ENCODE measurements at places on chromosomes 5 and 9.

DNA sequence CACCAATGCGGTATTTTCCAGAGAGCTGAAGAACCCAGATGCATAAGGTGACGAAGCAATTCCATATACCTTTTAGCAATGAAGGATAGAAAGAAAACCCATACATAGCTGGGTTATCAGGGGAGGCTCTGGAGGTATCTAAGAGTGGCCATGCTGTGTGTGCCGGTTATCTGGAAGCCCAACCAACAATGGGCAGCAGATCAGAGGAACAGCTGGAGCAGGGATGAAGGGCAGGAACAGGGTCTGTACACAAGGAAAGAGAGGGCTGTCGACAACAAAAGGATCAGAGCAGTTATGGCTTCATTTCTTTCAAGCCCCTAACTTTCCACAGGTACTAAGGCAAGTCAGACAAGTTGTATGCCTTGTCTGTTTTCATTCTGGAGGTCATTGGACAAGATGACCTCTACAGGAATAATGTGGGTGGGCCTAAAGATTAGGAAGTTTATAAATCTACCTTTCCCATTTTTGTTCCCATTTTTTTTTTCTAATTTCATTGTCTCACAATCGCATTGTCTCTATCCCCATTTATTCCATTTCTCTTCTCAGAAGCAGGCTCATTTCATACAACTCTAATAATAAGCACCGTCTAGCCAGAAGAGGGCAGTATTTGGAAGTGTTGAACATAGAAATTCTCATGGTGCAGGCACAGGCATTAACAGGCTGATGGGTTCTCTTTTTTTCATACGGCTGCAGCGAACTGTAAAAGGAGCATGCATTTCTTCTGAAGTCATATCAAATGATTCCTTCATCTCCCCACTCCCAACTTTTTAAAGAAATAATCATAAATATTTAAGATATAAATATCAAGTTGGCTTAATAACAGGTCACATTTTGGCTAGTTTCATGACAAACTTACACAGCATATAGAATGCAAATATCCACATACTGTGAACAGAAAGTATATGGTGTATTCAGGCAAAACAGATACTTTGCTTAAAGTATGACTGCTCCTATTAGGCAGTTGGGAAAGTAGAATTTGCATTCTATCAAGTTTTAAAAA, 63.5 kb downstream of the ZNF474 start:
- no peak overlapping the region for H3K4me3 ChIP-seq
- no peak for DNase-seq
- no peaks in the 10 kb centered on the region for H3K27me3 ChIP-seq
- no peaks in the 10 kb centered on the region for H3K4me1 ChIP-seq
- no peaks in the 10 kb centered on the region for H3K36me3 ChIP-seq

DNA sequence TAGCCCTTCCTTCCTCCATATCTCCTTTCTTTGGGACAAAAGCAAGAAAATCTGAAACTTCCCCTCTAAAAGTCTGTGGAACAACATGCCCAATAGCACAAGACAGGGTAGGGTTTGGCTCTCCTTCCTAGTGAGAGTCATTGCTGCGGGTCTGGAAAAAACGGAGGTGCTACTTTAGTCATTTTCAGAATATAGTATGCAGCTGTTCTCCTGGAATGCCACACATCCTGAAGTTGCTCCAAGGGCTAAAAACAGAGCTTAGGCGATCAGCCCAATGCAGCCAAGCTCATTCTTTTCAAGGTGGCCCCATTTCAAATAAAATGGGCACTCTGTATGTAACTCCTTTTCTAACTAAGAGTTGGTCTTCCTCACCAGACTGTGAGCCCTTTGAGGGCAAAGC, 39.5 kb upstream of the MYOT start:
- H3K4me1 ChIP-seq: no peaks in the 10 kb centered on the region
- H3K27ac ChIP-seq: no peak overlapping the region
- no peak for DNase-seq
- H3K27me3 ChIP-seq: peaks cover 2% of the 10 kb centered on the region
- peaks cover 18% of the 10 kb centered on the region for H3K36me3 ChIP-seq

GRCh38 chr5:37212096-37212495, 37.1 kb downstream of the CPLANE1 start:
- H3K27ac ChIP-seq: no peak overlapping the region
- peaks cover 35% of the 10 kb centered on the region for H3K36me3 ChIP-seq
- H3K4me3 ChIP-seq: no peak overlapping the region
- peaks cover 2% of the 10 kb centered on the region for H3K27me3 ChIP-seq
- H3K4me1 ChIP-seq: peaks cover 14% of the 10 kb centered on the region

DNA sequence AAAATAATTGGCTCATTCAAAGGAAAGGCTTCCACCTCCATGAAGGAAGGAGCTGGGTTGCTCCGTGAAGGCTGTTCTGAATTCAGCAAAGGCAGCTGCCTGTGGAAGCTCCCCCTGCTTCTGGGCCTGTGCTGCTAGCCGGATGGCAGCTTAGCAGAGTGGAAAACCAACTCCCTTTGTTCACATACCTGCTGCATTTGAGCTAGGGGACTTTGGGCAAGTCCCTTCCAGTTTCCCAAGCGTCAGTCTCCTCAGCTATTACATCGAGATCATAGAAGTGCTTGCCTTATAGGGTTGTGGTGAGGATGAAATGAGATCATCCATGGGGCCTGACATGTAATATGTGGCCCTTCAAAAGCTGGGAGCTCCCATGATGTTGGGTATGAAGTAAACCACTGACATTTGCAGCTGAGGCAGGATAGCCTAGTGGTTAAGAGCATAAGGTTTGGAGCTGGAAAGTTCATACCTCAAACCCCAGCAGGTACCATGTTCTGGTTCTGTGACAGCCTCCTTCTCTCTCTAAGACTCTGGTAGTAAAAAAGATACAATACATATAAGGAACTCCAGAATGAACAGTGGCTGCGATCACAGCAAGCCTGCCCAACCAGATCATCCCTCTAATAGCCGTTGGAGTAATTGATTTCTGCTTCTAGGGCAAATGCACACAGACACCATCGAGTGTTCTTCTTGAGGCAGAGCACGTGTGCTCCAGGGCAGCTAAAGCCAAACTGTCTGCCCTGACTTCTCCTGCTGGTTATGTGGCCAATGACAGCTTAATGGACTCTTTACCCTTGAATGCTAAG, 11.0 kb upstream of the DENND1A start:
- no peaks in the 10 kb centered on the region for H3K36me3 ChIP-seq
- DNase-seq: no peak
- no peaks in the 10 kb centered on the region for H3K4me1 ChIP-seq
- H3K4me3 ChIP-seq: no peak overlapping the region
- no peak overlapping the region for H3K27ac ChIP-seq

DNA sequence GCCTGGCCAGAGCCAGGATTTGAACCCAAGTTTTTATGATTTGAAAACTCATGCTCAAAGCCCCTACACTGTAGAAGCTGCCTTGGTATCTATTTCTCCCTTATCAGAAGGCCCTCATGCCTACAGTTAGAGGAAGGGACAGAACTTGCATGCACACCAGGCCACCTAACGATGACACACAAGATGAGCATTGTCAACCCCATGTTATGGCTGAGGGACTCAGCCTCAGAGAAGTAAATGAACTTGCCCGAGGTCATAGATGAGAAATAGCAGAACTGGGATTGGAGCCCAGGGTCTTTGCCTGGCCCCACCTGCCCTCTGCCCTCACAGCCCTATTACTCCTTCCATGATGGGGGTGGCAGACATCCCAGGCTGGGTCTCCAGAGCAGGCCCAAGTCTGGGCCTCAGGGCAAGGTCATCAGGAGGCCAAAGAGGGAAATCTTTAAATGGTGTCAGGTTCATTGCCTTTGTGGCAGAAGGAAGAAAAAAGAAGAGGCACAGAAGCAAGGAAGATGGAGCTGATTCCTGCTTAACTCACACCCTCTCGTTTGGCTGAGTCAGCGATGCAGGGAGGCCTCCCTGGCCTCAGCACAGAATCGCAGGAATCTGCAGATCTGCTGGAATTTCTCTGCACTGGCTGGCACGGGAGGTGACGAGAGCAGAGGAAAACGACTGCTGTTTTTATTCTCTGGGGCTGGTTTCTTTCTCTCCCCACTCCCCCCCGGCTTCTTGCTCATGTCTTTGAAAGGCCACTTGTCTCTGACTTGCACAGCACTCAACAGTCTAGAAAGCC, 20.6 kb upstream of the CRB2 start:
- no peak overlapping the region for H3K27ac ChIP-seq
- no peak for DNase-seq
- no peaks in the 10 kb centered on the region for H3K36me3 ChIP-seq
- H3K4me3 ChIP-seq: no peak overlapping the region

- H3K4me3 ChIP-seq: no peak overlapping the region
- no peaks in the 10 kb centered on the region for H3K4me1 ChIP-seq
- H3K36me3 ChIP-seq: no peaks in the 10 kb centered on the region
Observed at GRCh38 chr5:6505783-6506557, 57.3 kb downstream of the UBE2QL1 start.

DNA sequence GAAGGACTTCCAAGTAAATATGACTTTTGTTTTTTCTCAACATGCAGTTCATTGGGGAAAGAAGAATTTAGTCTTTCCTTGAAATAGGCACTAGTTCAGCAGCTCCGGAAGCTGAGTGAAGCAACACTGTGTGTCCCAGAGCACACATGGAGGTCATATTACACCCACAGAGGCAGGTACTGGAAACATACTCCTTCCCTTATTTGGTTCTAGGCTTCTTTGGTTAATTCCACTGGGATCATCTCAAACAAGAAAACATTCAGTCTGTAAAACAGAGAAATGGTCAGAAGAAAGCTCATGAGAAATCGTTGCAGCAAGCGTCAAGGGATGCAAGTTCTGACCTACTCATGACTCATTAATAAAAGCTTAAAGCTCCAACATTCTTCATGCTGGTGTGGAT, 175.1 kb upstream of the PCSK5 start:
- H3K36me3 ChIP-seq: no peaks in the 10 kb centered on the region
- H3K4me3 ChIP-seq: no peak overlapping the region
- H3K27me3 ChIP-seq: peaks cover 4% of the 10 kb centered on the region
- no peak for DNase-seq

DNA sequence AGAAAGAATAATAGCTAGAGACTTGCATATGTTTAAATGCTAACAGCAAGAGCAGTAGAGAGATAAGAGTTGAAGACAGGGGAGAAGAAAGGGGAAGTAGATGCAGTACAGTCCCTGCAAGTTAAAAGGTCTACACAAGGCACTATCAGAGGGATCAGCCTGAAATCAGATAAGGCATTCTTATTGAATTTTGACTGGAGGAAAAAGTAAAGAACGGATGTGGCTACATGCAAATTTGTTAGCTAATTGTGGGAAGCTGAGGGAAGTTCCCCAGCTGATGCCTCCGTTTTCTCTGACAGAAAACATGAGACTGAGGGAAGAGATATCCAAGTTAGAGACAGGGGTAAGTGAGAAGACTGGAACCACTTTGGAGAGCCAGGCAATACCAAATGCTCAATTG, 12.9 kb upstream of the RHOBTB3 start:
- no peak overlapping the region for H3K27ac ChIP-seq
- H3K4me3 ChIP-seq: no peak overlapping the region
- H3K4me1 ChIP-seq: peaks cover 20% of the 10 kb centered on the region
- DNase-seq: no peak

DNA sequence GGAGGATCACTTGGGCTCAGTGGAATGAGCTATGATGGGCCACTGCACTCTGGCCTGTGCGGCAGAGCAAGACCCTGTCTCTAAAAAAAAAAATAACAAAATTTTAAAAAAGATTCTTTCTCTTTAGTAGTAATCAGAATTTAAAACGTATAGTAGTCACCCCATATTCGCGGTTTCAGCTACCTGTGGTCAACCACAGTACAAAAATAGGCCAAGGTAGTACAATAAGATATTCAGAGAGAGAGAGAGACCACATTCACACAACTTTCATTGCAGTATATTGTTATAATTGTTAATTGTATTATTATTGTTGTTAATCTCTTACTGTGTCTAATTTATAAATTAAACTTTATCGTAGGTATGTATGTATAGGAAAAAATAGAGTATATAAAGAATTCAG, 18.7 kb downstream of the INIP start:
- H3K27me3 ChIP-seq: no peaks in the 10 kb centered on the region
- peaks cover 24% of the 10 kb centered on the region for H3K4me1 ChIP-seq
- H3K27ac ChIP-seq: no peak overlapping the region

DNA sequence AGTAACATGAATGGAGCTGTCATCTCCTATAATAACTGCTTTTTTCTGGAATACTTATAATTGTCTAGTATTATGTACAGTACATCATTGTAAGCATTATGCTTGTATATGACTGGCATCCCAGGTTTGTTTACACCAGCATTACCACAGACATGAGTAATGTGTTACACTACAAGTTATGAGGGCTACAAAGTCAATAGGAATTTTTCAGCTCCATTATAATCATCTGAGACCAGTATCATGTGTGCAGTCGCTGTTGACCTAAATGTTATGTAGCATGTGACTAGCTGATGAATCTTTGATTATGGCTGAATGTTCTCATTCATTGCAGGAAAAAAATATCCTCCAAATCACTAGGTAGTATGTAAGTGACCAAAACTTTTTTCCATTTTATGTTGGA, 2.2 kb downstream of the ZCCHC9 start:
- H3K27ac ChIP-seq: no peak overlapping the region
- H3K27me3 ChIP-seq: no peaks in the 10 kb centered on the region
- H3K36me3 ChIP-seq: no peaks in the 10 kb centered on the region
- H3K4me3 ChIP-seq: no peak overlapping the region

- H3K36me3 ChIP-seq: no peaks in the 10 kb centered on the region
- no peak overlapping the region for H3K4me3 ChIP-seq
- DNase-seq: no peak
- peaks cover 6% of the 10 kb centered on the region for H3K27me3 ChIP-seq
- H3K27ac ChIP-seq: no peak overlapping the region
- H3K4me1 ChIP-seq: no peaks in the 10 kb centered on the region
Observed at GRCh38 chr5:34516686-34517085, 139.4 kb upstream of the RAI14 start.

- H3K27ac ChIP-seq: no peak overlapping the region
- no peak for DNase-seq
- no peaks in the 10 kb centered on the region for H3K36me3 ChIP-seq
- H3K27me3 ChIP-seq: peaks cover 2% of the 10 kb centered on the region
Observed at GRCh38 chr5:161585798-161586197, 39.3 kb upstream of the GABRB2 start.

DNA sequence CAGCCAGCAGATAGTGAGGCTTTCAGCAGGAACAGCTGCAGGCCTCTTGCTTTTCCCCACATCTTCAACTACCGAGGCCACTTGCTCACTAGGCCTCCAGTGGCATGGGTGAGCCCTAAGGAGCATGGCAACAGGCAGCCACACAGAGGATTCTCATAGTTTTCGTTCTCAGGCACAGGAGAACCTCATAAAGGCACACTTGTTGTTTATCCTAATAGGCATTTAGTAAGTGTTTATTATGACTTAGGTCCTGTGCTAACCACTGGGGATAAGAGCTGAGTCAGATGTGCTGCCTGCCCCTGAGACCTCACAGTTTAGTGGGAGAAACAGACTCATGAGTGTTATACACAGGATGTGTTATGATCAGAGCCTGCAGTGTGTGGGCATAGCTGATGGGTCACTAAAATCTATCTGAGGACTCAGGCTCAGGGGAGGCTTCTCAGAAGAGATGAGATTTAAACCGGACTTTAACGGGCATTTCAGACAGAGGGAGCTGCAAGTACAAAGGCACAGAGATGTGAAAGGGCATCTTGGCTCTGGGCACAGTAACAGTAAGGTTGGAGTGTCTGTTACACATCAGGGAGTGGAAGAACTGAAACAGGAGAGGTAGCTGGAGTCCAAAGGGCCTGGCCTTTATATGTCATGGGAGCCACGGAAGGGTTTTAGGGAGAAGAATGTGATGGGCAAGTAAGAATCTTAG, 21.0 kb upstream of the HEMGN start:
- H3K27ac ChIP-seq: no peak overlapping the region
- no peaks in the 10 kb centered on the region for H3K36me3 ChIP-seq
- H3K4me3 ChIP-seq: no peak overlapping the region
- no peaks in the 10 kb centered on the region for H3K27me3 ChIP-seq
- DNase-seq: no peak
